ENCODE measurements at places on chromosomes 16 and 17. TPM values are rescaled to one million over a fixed set of nuclear protein-coding genes. Genes with fewer than 3 reads are reported as not detected.

ADAD2 gene
- not detected for total RNA-seq

PRDM7 gene
- total RNA-seq, result not detected

KRTAP3-1 gene
- total RNA-seq, result not detected

COQ7 gene
- 14.1 TPM for total RNA-seq

ACSM3 gene
- total RNA-seq, result 9.4 TPM

SLC6A2 gene
- not detected for total RNA-seq

DNA sequence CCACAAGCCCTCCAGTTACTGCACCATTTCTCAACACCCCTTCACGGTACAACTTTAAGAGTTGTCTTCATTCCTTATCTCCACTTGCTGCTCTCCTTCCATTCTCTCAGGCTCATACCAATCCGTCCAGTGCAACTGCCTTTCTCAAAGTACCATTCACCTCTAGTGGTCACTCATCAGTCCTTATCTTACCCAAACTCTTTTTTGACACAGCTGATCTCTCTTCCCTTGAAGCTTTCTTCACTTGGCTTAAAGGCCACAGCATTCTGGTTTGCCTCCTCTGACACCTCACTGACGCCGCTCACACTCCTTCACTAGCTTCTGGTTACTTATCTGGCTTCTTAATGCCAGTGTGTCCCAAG is 24.9 kb downstream of the UBE2G1 start:
- H3K36me3 ChIP-seq, result no peaks in the 10 kb centered on the region
- H3K27ac ChIP-seq, result no peak overlapping the region
- H3K4me1 ChIP-seq, result peaks cover 21% of the 10 kb centered on the region

GRCh38 chr16:8481810-8482209 is 108.5 kb downstream of the TMEM114 start:
- no peaks in the 10 kb centered on the region for H3K4me1 ChIP-seq
- DNase-seq, result no peak
- no peaks in the 10 kb centered on the region for H3K27me3 ChIP-seq
- H3K36me3 ChIP-seq, result no peaks in the 10 kb centered on the region
- H3K27ac ChIP-seq, result no peak overlapping the region

DNA sequence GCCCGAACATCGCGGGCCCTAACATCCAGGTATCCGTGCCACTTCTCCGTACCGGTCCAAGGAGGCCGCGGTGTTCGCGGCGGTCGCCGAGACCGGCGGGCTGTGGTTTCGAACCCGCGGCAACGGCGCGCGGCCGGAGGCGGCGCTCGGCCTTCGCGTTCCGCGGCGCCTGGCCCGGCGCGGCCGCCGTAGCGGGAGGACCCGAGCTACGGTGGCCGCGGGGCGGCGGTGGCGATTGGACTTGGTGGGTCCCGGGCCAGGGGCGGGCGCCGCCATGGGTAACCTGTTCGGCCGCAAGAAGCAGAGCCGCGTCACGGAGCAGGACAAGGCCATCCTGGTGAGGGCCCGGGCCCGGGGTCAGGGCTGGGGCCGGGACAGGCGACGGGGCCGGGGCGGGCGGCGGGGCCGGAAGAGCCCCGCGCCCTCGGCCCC is at the start of gene CHMP6:
TSS of gene CHMP6 (plus strand) at position 197 of the 432 bp plus-strand sequence. CDS start at position 275, 78 bp downstream.
- peaks cover 32% of the 10 kb centered on the region for H3K4me1 ChIP-seq
- peak; percentile 74 for DNase-seq
- peak within 1 kb of the TSS; percentile 76 for H3K27ac ChIP-seq

GRCh38 chr17:10776381-10776780 is 27.5 kb downstream of the TMEM238L start:
- no peaks in the 10 kb centered on the region for H3K4me1 ChIP-seq
- no peak for DNase-seq
- H3K36me3 ChIP-seq, result no peaks in the 10 kb centered on the region

DNA sequence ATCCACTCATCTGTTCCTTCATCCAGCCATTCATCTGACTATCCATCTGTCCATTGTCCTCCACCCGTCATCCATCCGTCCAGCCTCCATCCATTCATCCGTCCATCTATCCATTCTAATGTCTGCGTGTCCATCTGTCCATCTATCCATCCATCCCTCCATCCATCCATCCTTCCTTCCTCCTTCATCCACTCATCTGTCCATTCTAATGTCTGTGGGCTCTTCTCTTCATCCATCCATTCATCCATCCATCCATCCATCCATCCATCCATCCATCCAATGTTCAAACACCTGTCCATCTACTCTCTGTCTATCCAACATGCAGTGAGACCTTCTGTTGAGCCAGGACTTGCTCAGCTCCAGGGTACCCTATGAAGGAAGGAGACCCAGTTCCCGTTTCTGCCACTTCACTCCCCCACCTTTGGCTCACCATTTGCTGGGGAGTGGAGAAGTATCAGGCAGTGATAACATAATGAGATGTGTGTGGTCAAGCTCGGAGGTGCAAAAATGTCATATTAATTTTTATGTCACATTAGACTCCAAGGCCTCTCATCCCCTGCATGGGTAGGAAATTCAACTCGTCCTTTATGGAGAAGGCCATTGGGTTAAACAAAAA is 36.5 kb upstream of the ADGRG1 start:
- H3K4me3 ChIP-seq, result peak overlapping the region; percentile 68
- H3K27ac ChIP-seq, result peak overlapping the region; percentile 91
- H3K4me1 ChIP-seq, result peaks cover 71% of the 10 kb centered on the region
- peaks cover 26% of the 10 kb centered on the region for H3K36me3 ChIP-seq
- H3K27me3 ChIP-seq, result no peaks in the 10 kb centered on the region
- DNase-seq, result peak; percentile 49

DNA sequence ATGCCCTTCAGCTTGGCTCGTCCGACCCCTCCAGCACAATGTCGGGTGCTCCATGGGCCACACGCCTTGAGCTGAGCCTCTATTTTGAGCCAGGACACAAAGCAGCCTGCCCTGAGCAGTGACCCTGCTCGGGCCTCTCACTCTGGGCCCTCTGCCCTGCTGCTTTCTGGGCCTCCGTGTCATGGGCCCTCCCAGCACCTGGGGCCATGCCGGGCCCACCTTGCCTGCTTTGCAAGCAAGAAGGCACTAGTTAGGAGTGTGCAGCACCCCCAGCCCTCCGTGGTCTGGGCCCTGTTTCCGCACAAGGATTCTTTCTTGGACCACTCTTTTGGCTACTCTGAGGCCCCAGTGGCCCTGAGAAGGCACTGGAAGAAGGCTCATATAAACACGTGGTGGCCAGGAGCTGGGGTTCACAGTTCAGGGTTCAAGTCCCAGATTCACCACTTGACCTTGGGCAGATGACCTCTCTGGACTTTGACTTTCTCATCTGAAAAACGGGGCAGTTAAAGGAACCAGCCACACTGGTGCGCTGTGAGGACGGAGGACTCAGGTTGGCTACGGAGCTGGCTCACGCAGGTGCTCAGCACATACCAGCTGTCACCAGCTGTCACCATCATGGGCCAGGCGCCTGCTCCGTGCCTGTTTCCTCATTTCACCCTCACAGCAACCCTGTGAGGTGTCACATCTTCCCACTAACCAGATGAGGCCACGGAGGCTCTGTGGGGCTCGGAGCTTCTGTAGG is 166.0 kb upstream of the GSE1 start:
- H3K4me3 ChIP-seq, result no peak overlapping the region
- DNase-seq, result no peak
- H3K27me3 ChIP-seq, result no peaks in the 10 kb centered on the region
- no peaks in the 10 kb centered on the region for H3K36me3 ChIP-seq

GRCh38 chr17:74309902-74310301 is 16.1 kb upstream of the KIF19 start:
- peaks cover 15% of the 10 kb centered on the region for H3K4me1 ChIP-seq
- peaks cover 4% of the 10 kb centered on the region for H3K27me3 ChIP-seq
- peaks cover 2% of the 10 kb centered on the region for H3K36me3 ChIP-seq
- no peak for DNase-seq
- H3K27ac ChIP-seq, result no peak overlapping the region

- no peaks in the 10 kb centered on the region for H3K27me3 ChIP-seq
- H3K27ac ChIP-seq, result no peak overlapping the region
- H3K36me3 ChIP-seq, result no peaks in the 10 kb centered on the region
These were observed 440.4 kb downstream of the SOX9 start for GRCh38 chr17:72561266-72561665.

DNA sequence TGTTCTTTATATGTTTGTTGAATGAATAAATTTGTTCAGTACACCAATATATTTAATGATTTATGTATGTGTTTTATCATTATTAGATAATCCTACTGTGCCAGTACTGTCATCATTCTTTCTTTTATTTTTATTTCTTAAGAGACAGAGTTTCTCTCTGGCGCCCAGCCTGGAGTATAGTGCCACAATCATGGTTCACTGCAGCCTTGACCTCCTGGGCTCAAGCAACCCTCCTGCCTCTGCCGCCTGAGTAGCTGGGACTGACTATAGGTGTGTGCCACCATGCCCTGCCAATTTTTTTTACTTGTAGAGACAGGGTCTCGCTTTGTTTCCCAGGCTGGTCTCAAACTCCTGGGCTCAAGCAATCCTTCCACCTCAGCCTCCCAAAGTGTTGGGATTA is 41.8 kb downstream of the PAFAH1B1 start:
- DNase-seq, result no peak
- H3K27ac ChIP-seq, result no peak overlapping the region
- peaks cover 28% of the 10 kb centered on the region for H3K4me1 ChIP-seq
- no peaks in the 10 kb centered on the region for H3K27me3 ChIP-seq
- peaks cover 25% of the 10 kb centered on the region for H3K36me3 ChIP-seq
- no peak overlapping the region for H3K4me3 ChIP-seq

GRCh38 chr16:67657751-67658518 is 2.1 kb downstream of the ACD start:
- peak overlapping the region; percentile 5 for H3K27ac ChIP-seq
- peaks cover 19% of the 10 kb centered on the region for H3K4me1 ChIP-seq
- H3K36me3 ChIP-seq, result peaks cover 14% of the 10 kb centered on the region
- no peak for DNase-seq
- no peak overlapping the region for H3K4me3 ChIP-seq

- H3K27ac ChIP-seq, result no peak overlapping the region
- no peaks in the 10 kb centered on the region for H3K4me1 ChIP-seq
- peaks cover 10% of the 10 kb centered on the region for H3K36me3 ChIP-seq
- H3K4me3 ChIP-seq, result no peak overlapping the region
These were observed 27.4 kb downstream of the SNX11 start for GRCh38 chr17:48134912-48135480.

DNA sequence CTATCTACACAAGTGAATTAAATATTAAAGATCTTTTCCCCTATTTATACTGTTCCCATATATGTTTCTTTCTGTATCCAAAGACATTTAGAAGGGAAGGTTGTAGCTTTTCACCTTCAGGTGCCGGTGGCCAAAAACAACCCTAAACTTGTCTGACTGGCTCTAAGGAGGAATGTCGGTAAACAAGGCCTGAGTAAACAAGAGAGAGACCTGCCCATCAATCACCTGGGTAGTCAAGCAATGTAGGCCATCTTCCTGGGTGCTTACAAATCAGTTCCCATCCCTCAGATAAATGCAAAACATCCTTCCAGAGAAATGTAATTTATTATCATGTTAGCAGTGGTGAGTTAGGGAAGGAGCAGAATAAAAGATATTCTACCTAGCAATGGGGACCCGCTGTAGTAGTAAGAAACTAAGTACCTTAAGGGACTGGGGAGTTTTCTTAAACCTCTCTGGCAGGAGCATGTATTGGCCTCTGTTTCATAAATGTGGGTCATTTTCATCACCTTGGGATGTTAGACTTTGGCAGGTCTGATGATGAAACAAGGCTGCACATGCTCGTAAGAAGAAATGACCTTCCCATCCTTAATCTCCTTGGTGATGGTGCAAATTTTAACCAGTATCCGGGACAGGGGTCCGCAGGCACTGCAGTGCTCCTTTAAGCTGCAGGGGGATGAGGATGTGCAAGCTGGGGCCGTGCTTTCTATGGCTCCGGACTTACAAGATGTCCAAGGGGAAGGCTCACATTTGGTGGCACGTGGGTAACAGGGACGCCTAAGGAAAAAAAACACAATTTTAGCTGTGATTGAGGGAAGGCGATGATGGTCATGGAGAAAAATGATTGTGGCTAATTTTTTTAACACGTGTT is 8.4 kb downstream of the KRT39 start:
- H3K4me1 ChIP-seq, result peaks cover 2% of the 10 kb centered on the region
- peaks cover 25% of the 10 kb centered on the region for H3K27me3 ChIP-seq
- no peak for DNase-seq

DNA sequence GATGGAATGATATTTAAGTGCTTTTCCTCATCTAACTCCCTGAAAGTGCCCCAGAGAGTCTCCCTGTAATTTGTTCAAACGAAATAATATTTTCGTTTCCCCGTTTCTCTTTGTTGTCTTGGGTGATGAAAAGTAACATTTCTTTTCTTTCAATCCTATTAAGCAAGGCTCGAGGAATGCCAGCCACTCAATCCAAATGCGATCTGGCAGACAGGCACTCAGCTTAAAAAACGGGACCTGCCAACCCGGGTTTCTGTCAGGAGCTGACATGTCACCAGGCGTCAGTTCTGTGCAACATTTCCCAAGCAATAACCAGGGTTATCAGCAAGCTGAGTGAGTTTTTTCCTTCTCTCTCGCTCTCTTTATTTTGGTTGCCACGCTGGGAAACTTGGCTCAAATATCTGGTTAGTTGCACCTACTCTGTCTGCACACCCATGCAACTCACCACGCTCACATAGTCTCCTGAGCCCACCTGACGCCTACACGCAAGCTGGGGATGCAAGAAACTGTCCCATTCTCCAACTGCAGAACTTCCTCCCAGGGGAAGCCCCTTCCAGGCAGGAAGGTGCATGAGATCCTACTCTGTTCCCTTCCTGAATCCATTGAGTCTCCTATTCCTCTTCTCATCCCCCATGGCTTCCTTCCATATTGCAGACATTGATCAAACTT is 208.2 kb downstream of the C16orf78 start:
- no peak overlapping the region for H3K4me3 ChIP-seq
- no peaks in the 10 kb centered on the region for H3K4me1 ChIP-seq
- DNase-seq, result no peak

DNA sequence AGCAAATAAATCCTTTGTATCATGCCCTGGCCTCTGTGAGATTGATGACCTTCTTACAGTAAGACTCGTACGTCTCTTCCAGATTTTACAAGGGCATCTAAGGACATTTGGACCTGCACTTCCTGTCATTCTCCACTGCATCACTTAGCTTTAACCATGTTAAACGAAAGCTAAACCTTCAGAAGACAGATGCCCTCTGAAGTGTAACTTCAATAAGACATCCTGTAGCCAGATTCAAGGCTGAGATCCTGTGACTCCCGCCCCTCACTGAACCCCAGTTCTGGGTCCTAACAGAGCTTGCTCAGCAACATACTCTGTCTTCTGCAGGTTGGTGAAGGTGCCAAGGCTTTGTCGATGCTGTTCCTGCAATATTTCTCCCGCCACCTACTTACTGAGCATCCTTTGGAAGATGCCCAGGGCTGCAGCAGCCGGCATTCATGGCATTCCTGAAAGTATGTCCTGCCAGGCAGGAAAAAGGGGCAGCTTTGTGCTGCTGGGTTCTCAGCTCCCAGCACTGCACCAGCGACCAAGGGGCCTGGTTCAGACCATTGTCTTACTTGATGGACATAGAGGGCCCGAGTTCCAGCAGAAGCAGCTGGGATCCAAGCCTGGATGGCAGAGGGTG is 131.1 kb downstream of the AXIN2 start:
- no peak overlapping the region for H3K4me3 ChIP-seq
- H3K36me3 ChIP-seq, result no peaks in the 10 kb centered on the region
- peaks cover 14% of the 10 kb centered on the region for H3K27me3 ChIP-seq
- H3K27ac ChIP-seq, result no peak overlapping the region
- no peak for DNase-seq

Data from activated CD8-positive, alpha-beta memory T cell treated with anti-CD3 and anti-CD28 coated beads, Interleukin-2, amount 10 ng/mL, durations not matched to agents 7 days and 5 days (primary cell).